Activated CD4-positive, alpha-beta T cell treated with anti-CD3 and anti-CD28 coated beads, Interleukin-2, amount 10 ng/mL, durations not matched to agents 24 days and 14 days (primary cell): ENCODE measurements at places on chromosomes 12 and 14.
A peak's percentile ranks its signal among the peaks of the same experiment; 100 is the strongest.

GRCh38 chr12:131683266-131684014, 27.4 kb upstream of the SFSWAP start:
- H3K27me3 ChIP-seq: peaks cover 3% of the 10 kb centered on the region
- no peak overlapping the region for H3K4me3 ChIP-seq
- peak overlapping the region; percentile 75 for H3K27ac ChIP-seq
- H3K36me3 ChIP-seq: no peaks in the 10 kb centered on the region
- no peak for DNase-seq

GRCh38 chr12:117738233-117738632, 230.6 kb downstream of the KSR2 start:
- no peaks in the 10 kb centered on the region for H3K27me3 ChIP-seq
- DNase-seq: no peak
- no peak overlapping the region for H3K27ac ChIP-seq
- no peaks in the 10 kb centered on the region for H3K36me3 ChIP-seq

GRCh38 chr14:105219753-105220152, 28.6 kb upstream of the BTBD6 start:
- DNase-seq: no peak
- no peak overlapping the region for H3K4me3 ChIP-seq
- no peaks in the 10 kb centered on the region for H3K4me1 ChIP-seq
- H3K27me3 ChIP-seq: no peaks in the 10 kb centered on the region
- H3K36me3 ChIP-seq: peaks cover 31% of the 10 kb centered on the region

DNA sequence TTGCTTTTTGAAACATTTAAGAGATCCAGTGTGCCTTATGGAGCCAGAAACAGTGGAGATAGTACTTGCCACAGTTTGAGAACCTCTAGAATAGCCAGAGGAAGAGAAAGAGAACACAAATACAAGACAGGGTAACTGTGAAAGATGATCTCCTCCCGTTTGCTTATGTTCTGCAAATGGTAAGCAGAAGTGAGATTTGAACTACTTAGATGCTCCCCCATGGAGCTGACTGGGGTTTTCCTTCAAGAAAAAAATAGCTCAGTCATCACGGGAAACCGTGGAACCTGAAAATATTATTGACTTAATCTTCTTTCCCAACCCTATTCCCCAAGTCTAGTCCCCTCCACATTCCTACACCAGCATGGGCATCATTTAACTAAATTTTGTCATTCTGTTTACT, 87.1 kb downstream of the KIF21A start:
- H3K27ac ChIP-seq: no peak overlapping the region
- peaks cover 3% of the 10 kb centered on the region for H3K4me1 ChIP-seq
- DNase-seq: no peak
- H3K36me3 ChIP-seq: peaks cover 15% of the 10 kb centered on the region
- no peaks in the 10 kb centered on the region for H3K27me3 ChIP-seq

- DNase-seq: no peak
- no peaks in the 10 kb centered on the region for H3K27me3 ChIP-seq
- peak overlapping the region; percentile 69 for H3K4me3 ChIP-seq
- H3K4me1 ChIP-seq: peaks cover 50% of the 10 kb centered on the region
- H3K27ac ChIP-seq: peak overlapping the region; percentile 59
- peaks cover 39% of the 10 kb centered on the region for H3K36me3 ChIP-seq
These were observed 2.6 kb upstream of the ATN1 start for GRCh38 chr12:6925239-6925539.

- no peak for DNase-seq
- H3K36me3 ChIP-seq: no peaks in the 10 kb centered on the region
- no peaks in the 10 kb centered on the region for H3K4me1 ChIP-seq
- H3K27me3 ChIP-seq: peaks cover 3% of the 10 kb centered on the region
- no peak overlapping the region for H3K27ac ChIP-seq
These were observed 161.8 kb downstream of the PAH start for GRCh38 chr12:102755266-102755665.

GRCh38 chr14:94622653-94623421, 10.6 kb downstream of the SERPINA3 start:
- no peak overlapping the region for H3K27ac ChIP-seq
- DNase-seq: no peak
- no peak overlapping the region for H3K4me3 ChIP-seq
- H3K27me3 ChIP-seq: no peaks in the 10 kb centered on the region

DNA sequence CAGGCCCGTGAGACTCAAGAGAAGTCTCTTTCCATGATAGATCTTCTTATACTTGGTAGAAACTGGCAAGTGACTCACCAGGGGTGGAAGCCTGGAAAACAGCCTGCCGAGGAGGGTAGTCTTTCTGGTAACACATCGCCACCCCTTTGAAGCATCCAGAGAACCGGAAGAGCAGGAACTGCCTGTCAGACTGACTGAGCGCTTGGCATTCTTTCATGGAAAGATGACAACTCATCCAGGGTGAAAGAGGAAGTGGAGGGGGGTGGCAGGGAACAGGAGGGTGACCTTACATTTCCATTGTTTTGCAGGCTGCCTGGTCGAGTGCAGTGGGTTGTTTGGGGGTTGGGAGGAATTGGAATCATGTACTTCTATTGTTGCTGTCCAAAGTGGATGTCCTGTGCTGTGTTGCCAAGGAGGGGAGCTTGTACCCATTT, 34.5 kb downstream of the PRKCH start:
- peaks cover 80% of the 10 kb centered on the region for H3K4me1 ChIP-seq
- H3K27me3 ChIP-seq: no peaks in the 10 kb centered on the region
- H3K27ac ChIP-seq: peak overlapping the region; percentile 75
- DNase-seq: peak; percentile 78
- H3K36me3 ChIP-seq: peaks cover 45% of the 10 kb centered on the region

GRCh38 chr14:47332939-47333338, 342.5 kb downstream of the MDGA2 start:
- no peak for DNase-seq
- H3K4me3 ChIP-seq: no peak overlapping the region
- no peaks in the 10 kb centered on the region for H3K4me1 ChIP-seq
- H3K36me3 ChIP-seq: no peaks in the 10 kb centered on the region
- no peak overlapping the region for H3K27ac ChIP-seq
- H3K27me3 ChIP-seq: no peaks in the 10 kb centered on the region
